Liver (tissue), 10 donors: ENCODE measurements at places on chromosomes 3 and 15.

GRCh38 chr3:17137321-17137826 is 252.6 kb downstream of the PLCL2 start:
- DNase-seq = no peak

DNA sequence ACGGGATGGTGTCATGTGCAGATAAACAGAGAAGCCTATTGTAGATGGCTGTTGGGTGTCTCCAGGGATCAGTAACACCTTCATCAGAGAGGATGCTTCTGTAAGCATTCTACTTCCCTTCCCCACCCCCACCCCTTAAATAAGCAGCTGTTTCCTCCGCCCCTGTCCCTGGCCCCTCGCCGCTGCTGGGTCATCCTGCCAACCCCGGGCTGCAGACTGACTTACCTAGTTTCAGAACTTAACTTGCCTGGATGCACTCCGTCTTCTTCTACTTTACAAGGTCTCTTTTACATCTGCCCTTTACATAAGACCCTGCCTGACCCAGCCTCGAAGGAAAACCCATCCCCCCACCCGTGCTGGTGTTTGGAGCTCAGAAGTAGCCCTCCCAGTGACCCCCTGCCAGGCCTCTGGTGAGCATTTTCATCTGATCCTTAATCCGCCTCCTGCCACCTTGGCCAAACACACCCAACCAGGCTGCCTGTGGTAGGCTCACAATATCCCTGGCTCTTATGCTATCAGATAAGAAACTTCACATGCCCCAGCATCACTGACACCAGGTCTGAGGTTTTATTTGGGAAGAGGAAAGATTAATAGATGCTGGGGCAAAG is 103.0 kb upstream of the HES1 start:
- no peak for DNase-seq

GRCh38 chr15:52352086-52352485 is 56.5 kb upstream of the MYO5C start:
- no peak for DNase-seq

- no peak for DNase-seq
Measured at GRCh38 chr3:32968920-32969389, 17.5 kb downstream of the CCR4 start.

DNA sequence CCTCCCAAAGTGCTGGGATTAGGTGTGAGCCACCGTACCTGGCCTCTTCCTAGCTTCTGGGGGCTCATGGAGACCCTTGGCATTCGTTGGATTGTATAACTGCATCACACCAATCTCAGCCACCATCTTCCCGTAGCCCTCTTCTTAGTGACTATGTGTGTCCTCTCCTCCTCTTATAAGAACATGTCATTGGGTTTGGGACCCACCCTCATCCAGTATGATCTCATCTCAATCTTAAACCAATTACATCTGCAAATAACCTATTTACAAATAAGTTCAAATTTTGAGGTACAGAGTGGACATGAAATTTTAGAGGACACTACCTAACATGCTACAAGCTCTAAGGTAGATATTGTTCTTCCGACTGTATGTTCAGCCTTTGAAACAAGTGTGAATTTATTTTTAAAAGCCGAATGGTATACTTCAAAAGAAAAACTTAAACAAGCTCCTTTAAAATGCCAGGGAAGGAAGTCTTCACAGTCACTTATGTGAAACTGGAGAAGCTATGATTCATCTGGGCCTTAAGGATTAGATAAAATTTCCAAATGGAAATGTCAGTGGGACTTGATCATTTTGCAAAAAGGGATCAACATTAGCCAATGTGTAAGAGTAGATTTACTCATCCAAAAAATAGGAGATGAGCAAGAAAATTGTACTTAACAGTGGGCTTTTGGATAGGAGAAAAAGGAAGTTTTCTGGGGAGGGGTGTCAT is 225.7 kb downstream of the MEX3B start:
- DNase-seq = no peak

DNA sequence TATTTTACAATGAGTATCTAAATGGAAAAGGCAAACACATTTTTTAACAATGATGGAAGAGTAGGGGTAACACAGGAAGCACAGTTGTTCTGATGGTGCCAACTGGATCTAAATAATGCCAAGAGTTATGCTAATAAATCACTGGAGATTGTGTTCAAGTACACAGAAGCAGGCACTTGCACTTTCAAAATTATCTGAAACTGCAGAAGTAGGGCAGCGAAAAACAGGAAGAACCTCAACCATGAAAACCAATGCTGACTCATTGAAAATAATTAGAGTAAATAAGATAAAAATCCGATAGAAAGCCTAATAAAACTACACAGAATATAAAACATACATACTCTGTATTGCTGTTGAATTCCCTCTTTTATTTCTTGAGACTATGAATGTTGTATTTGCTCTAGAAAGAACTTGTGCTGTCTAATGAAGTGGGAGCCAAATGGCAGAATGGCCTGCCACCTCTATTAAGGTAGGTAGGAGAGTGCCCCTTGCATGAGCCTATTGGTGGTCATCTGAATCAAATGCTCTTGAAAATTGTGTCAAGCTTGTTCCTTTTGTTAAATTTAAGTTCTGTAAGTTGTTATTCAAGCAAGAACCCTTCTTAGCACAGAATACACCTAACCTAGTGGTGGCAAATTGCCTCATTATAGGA is 93.7 kb downstream of the ABI3BP start:
- DNase-seq = no peak

- DNase-seq = no peak
Measured at GRCh38 chr3:65538101-65538500, 500.6 kb downstream of the MAGI1 start.

DNA sequence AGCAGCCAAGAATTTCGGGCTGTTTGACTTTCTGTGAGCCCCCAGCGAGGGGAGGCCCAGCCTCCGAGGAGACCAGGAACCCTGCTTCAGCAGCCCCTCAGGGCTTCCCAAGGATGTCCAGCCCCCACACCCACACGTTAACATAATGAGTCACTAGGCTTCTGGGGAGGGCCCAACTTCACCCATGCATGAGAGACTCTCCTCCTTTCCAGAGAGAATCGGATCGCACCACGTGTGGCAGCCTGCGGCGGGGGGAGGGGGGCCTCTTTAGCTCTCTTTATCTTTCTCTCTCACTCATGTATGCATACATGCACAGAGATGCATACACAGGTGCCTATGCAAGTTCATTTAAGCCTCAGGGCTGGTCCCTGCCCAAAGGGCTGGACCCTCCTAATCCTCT is 3.1 kb upstream of the AP2M1 start:
- DNase-seq = no peak

- no peak for DNase-seq
Measured at GRCh38 chr15:62739507-62739906, 303.0 kb upstream of the TPM1 start.

GRCh38 chr15:27328186-27328585 is 357.2 kb downstream of the GABRG3 start:
- DNase-seq = no peak

GRCh38 chr15:87827131-87827530 is 429.4 kb downstream of the NTRK3 start:
- DNase-seq = no peak

DNA sequence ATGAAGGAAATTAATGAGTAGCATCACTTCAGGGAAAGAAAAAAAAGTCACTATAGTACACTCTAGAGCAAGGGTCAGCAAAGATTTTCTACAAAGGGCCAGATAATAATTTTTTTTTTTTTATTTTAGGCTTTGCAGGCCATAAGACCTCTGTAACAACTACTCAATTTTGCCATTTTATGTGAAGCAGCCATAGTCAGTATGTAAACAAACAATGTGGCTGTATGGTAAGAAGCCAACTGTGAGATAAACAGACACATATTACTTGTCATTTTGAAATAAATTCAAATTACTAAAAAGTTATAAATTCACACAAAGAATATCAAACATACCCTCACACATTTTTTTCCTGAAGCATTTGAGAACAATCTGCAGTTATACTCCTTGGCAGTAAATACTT is 40.6 kb downstream of the SCAPER start:
- no peak for DNase-seq
